ENCODE measurements at places on chromosomes 1 and 21. TPM values are rescaled to one million over a fixed set of nuclear protein-coding genes. Genes with fewer than 3 reads are reported as not detected.

DNA sequence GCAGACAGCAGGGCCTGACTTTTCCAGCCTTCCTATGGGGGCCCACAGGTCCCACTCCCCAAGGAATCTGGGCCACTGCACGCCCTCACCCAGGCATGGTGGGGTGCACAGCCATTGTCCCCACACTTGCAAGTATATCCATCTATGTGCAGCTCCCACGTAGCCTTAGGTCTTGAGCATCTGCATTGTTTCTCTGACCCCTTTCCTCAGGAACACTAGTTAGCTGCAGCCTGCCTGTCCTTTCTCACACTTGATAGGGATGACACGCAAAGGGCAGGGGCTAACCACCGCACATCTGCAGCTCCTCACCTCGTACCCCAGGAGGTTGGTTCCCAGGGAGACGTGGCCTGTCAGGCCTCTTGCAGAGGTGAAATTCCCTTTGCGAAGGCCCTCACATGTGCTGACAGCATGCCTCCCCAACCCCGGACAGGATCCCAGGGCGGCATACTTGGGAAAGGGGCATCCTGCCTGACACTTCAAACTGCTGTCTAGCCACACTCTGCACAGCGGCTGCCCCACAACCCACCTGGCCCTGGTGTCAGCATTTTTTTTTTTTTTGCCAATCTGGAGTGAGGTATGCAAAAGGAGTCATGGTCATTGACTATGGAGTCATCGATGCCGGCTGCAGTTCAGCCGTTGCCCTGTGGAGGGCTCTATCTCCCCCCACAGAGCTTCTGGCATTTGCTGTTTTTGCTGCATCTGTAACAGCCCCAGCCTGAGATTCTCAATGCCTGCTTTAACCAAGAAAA, 5.0 kb downstream of the JMJD4 start:
- no peak for DNase-seq

DNA sequence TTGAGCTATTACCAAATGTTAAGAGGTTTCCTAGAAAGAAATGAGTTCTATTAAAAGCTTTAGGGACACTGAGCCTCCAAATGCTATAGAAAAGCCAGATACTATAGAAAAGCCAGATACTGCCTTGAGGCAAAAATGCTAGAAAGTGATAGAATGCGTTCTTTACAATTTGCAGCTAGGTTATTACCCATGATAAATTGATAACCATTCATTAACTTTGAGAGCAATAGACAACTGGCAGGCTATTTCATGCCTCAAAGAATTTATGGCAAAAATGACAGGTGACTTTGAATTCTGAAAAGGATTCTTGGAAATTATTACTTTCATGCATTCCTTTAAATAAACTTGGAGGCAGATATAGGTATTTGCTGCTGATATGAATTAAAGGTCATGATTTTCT, 51.6 kb downstream of the SMYD3 start:
- no peak for DNase-seq

- DNase-seq = peak; percentile 8
Observed at GRCh38 chr1:201267481-201268229, 15.7 kb upstream of the PKP1 start.

GRCh38 chr1:89706700-89707012, 73.7 kb downstream of the LRRC8C start:
- no peak for DNase-seq

GRCh38 chr1:231557898-231558707, 29.6 kb downstream of the TSNAX start:
- DNase-seq = no peak

Gene PUM1
- 24.1 TPM for polyA plus RNA-seq

Gene LYSMD1
- 4.0 TPM for polyA plus RNA-seq

GRCh38 chr21:22120616-22121266, 1122.5 kb downstream of the NCAM2 start:
- DNase-seq = no peak

GRCh38 chr1:30540611-30541192, 182.7 kb downstream of the MATN1 start:
- DNase-seq = no peak

DNA sequence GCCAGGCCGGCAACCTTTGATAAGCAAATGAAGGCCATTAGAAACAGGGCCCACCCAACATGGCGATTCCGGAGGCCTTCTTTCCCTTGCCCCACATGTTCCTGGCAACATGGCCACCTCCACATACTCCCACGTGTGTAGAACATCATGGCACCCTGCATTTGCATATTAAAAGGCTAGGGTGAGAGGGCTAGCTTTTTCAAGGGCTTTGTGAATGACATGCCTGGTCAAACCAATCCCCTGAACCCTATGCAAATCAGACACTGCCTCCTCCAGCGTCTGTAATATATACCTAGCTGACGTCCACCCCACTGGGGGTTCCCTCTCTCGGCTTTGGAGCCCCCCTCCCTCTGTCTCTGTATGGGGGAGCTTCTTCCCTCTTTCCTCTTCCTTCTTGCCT, 1.6 kb downstream of the ADCY10 start:
- DNase-seq = no peak

Gene KRTAP19-1
- polyA plus RNA-seq = not detected

- no peak for DNase-seq
Observed at GRCh38 chr21:38596264-38597042, 98.2 kb upstream of the ERG start.

DNA sequence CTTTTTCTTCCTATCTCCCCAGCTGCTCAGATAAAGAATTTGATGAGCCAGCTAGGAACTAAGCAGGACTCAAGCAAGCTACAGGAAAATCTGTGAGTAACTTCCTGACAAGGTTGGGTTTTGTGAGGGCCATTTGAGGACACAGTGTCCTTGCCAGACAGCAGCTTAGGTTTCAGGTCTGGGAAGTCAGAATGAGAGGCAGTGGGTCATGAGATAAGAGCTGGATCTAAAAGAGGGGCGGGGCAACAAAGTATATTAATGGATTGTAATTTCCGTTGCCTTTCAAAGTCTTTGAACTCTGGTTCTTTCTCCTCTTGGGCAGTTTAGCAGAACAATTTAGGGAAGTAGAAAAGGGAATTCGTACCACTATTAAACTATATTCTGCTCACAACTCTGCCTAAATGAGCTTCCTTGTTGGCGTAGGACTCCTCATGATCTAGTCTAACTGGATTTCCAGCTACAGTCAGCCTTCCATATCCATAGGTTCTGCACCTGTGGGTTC, 16.6 kb downstream of the STX12 start:
- peak; percentile 59 for DNase-seq

- DNase-seq = no peak
Observed at GRCh38 chr1:118982266-118982665, 5.9 kb downstream of the TBX15 start.

DNA sequence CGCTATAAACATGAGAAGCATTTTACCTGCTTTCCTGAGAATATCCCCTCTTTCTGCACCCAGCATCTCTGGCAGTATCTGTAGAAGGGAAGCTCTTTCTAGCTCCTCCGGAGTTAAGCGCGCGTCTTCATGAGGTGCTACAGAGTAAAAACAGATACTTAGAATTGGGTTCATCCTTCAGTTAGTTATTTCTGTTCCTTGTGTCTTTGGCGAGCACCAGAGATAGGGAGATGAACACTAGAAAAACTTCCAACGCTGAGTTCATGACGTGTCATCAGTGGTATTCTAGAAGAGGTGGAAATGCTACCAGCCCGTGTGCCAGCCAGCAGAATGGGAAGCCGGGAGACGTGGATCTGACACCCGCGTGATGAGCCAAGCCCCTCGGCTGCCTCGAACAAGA, 2.1 kb downstream of the UTS2 start:
- no peak for DNase-seq

DNA sequence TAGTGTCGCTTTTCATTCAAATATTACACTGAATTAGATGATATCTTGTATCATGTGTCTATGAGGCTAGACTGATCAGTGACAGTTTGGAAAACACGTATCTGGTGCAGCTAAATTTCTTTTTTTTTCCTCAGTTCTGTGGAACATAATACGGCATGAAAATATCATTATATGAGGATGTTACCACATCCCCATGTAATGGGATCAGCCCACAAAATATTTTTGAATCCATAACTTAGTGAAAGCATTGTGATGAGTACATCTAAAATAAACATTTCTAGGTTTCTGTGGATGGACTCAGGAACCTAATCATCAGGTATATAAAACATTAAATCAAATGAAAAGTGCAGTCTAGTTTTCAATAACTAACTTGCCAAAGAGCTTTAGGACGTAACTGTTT, 356.3 kb downstream of the USP25 start:
- DNase-seq = no peak

Gene OR10J4
- not detected for polyA plus RNA-seq

GRCh38 chr1:225689882-225690459, 37.0 kb upstream of the ENAH start:
- DNase-seq = no peak

Gene TRIM67
- polyA plus RNA-seq = 0.15 TPM

GRCh38 chr1:11388617-11389016, 90.3 kb upstream of the DISP3 start:
- DNase-seq = no peak

Gene SPATA46
- polyA plus RNA-seq = not detected

DNA sequence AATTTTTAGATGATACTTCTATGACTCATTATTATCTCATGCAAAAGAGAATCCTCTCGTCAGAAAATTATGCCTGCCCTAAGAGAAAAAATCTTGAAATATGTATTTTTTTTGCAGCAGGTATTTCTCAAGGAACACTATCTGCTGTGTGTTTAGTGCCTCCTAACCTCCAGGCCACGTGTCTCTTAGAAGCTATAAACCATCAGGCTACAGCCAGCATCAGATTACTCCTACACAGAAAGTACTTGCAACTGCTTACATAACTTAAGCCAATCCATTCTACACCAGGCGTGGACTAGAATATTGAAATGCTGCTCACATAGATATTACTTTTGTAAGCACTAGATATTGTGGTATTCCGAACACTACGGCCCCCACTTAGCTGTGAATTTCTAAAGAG, 933.4 kb downstream of the PLA2G4A start:
- peak; percentile 7 for DNase-seq

GRCh38 chr1:22153660-22154437, 11.0 kb upstream of the WNT4 start:
- peak; percentile 32 for DNase-seq

DNA sequence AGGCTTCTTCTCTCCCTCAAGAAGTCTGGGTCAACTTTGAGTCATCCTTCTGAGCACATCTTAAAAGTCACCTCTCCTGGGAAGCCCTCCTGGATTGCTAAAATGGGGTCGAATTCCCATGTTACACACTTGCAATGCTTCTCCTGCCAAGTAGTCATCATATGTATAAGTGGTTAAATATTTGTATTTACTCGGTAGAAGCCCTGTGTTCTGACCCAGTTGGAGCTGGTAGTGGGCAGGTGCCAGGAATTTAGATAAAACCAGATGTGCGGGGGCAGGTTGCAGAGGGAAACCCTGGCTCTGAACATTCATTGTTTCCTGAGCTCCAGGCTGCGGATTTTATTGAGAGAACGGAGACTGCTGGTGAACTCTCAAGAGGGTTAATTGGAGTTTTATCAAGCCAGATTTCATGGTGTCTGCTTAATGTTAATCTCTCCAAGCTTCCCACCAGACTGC, 52.8 kb upstream of the RPL11 start:
- DNase-seq = no peak

- no peak for DNase-seq
Observed at GRCh38 chr1:30569384-30569783, 154.0 kb downstream of the MATN1 start.

Gene GSTM5
- 3.6 TPM for polyA plus RNA-seq

Gene PCSK9
- polyA plus RNA-seq = 2.6 TPM

Gene MYCL
- 0.61 TPM for polyA plus RNA-seq

GRCh38 chr21:28719723-28720122, 273.0 kb downstream of the LTN1 start:
- DNase-seq = no peak

DNA sequence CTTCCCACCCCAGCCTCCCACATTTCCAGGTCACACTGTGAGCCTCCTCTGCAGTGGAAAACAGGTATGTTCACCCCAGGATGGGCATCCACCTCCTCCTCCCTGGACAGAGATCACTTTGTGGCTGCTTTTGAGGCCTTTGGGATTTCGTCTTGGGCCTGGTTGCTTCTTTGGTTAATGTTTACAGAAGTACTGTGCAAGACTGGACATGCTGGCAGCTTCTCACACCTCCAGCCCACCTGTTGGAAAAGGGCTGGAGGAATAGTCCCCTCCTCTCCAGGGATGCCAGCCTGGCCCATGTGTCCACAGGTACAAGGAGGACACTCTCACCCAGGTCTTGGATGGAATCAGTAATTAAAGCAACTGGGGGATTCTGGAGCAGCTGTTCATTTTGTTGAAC, 56.1 kb downstream of the KAZN start:
- DNase-seq = no peak

DNA sequence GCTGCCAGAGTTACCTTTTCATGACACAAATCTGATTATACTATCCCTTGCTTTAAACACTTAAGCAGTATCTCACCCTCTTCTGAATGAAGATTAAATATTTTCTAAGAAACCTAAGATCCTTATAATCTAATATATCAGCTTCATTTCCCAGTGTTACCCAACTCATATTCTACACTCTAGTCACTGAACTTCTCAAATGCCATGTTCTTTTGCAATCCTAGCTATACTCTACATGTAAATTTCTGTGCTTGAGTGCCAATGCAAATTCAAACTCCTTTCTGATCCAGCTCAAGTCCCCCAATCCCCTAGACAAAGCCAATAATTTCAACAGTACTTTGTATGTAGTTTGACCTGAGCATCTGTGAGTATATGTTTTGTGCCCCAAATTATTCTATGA, 293.9 kb downstream of the SDCCAG8 start:
- no peak for DNase-seq

DNA sequence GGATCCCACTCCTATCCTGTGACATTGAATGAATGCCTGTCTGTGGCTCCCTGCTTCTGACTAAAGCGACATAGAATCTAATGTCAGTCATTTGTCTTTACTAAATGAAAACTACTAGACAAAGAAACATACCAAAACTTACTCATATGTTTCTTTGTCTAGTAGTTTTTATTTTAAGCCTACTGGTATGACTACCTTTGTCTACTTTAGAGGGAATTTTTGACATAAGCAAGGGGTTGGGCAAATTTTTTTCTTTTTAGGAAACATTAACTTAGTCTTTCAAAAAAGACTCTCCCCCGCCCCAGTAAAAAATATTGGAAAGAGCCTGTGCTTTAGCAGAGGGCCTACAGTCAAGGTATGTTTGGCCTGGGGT, 4.9 kb downstream of the NEK7 start:
- no peak for DNase-seq

Gene OPTC
- polyA plus RNA-seq = not detected

- DNase-seq = no peak
Observed at GRCh38 chr1:230708631-230709580, 5.0 kb downstream of the AGT start.

Gene KIF2C
- 1.9 TPM for polyA plus RNA-seq

GRCh38 chr1:204110894-204111633, 38.1 kb downstream of the SOX13 start:
- DNase-seq = no peak

DNA sequence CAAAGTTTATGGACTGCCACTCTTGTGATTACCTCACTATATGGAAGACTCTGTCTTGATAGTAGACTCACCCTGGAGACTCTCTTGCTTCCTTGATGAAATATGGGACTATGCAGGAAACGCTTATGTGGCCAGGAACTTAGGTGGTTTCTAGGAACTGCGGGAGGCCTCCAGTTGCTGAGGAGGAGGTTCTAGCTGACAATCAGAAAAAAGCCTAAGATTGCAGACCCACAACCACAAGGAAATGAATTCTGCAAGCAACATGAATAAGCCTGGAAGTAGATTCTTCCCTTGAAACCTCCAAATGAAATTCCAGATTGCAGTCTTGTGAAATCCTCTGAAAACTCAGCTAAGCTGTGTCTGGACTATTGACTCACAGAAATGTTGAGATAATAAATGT, 88.9 kb upstream of the COL11A1 start:
- DNase-seq = no peak

- no peak for DNase-seq
Observed at GRCh38 chr1:153262070-153262366, 2.5 kb downstream of the LORICRIN start.

Gene CCDC30
- 0.70 TPM for polyA plus RNA-seq

GRCh38 chr1:207659545-207660153, 14.7 kb downstream of the CR1L start:
- DNase-seq = peak; percentile 50

Data from stomach (tissue), 19 donors.